ELF-1 (cell line): ENCODE measurements at places on chromosomes 3 and 15.
A peak's percentile ranks its signal among the peaks of the same experiment; 100 is the strongest.

- DNase-seq, result no peak
Observed at GRCh38 chr3:172524611-172525010, 1.4 kb upstream of the TNFSF10 start.

GRCh38 chr3:50320853-50321335 is 1.7 kb downstream of the HYAL2 start:
- peak; percentile 83 for DNase-seq

- DNase-seq, result no peak
Observed at GRCh38 chr3:58355179-58355578, 22.5 kb downstream of the PXK start.

DNA sequence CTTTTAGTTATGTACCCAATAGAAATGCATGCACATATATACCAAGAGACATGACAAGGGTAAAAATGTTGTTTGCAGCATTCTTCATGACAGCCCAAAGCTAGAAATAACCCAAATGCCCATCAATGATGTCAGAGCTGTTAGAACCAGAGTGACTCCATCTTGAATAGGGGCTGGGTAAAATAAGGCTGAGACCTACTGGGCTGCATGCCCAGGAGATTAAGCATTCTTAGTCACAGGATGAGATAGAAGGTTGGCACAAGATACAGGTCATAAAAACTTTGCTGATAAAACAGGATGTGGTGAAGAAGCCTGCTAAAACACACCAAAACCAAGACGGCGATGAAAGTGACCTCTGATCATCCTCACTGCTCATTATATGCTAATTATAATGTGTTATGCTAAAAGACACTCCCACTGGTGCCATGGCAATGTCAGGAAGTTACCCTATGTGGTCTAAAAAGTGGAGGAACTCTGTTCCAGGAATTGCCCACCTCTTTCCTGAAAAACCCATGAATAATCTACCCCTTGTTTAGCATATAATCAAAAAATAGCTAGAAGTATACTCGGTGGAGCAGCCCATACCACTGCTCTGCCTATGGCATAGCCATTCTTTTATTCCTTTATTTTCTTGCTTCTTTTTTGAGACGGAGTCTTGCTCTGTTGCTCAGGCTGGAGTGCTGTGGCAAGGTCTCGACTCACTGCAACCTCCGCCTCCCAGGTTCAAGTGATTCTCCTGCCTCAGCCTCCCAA is 32.9 kb downstream of the ZBTB11 start:
- DNase-seq, result no peak

DNA sequence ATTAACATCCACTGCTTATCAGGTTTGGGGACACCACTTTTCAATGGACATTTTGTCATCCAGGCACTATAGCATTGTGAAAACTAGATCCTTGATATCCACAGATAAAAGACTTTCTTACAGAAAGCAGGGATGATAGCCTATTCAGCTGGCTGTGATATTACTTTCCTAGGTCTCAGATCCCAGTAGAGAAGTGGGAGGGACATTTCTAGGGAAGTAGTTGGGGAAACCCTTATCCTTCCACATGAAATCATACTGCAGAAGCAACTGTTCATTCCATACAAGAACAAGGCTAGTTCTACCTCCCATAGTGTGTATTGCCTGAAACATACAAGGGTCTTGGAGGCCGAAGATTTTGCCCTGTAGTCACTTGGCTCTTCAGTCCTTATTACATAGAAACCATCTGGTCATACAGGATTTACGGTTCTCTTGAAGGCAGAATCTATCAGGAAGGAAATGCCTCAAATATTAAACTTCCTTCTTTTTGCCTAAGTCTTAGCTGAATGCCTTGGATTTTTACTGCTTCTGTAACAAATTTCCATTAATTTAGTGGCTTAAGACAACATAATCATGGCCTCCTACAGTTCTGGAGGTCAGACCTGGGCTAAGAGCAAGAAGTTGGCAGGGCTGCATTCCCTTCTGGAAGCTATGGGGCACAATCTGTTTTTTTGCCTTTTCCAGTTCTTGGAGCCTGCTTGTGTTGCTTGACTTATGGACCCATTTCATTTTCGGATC is 119.4 kb downstream of the ECT2 start:
- no peak for DNase-seq

DNA sequence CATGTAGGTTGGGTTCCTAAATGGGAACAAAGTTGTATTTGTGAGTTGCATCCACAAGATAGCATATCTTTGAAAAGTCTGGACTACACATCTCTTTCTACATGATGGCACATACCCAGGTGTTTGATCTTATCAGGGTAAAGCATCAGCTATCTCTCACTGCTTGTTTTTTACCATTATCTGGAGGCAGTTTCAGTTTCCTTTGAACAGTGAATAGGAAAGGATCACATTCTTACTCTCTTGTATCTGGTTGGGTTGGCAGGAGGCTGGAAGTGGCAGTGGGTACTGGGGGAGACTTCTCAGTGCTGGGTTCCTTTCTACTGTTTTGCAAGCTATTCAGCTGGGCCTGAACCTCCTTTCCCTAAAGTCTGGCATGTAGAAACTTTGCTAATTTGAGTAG is 4.1 kb downstream of the CEMIP start:
- no peak for DNase-seq
